Stimulated activated CD8-positive, alpha-beta memory T cell treated with anti-CD3 and anti-CD28 coated beads, Interleukin-7, amount 100 ng/mL, for 4 hours (primary cell): ENCODE measurements at places on chromosomes 5 and 9.

- DNase-seq = no peak
These were observed 27.6 kb downstream of the HNRNPH1 start for GRCh38 chr5:179595916-179596315.

DNA sequence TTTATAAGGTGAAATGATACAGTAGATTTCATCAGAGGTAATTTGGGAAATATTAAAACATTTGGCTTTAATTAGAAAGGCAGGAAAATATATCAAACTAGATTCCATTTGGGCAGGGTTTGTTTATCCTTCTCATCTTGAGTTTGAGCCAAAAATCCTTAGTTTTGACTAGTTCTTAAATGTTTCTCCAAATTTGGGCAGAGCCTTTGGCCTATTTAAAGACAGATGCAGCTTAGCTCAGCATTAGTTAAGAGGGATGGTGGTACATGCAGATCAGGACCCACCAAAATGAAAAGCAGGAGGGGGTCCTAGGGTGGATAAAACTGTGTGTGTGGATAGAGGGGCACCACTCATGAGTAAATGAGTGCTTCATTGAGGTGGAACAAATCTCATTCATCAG lies 20.3 kb upstream of the ARRDC3 start:
- DNase-seq = no peak

DNA sequence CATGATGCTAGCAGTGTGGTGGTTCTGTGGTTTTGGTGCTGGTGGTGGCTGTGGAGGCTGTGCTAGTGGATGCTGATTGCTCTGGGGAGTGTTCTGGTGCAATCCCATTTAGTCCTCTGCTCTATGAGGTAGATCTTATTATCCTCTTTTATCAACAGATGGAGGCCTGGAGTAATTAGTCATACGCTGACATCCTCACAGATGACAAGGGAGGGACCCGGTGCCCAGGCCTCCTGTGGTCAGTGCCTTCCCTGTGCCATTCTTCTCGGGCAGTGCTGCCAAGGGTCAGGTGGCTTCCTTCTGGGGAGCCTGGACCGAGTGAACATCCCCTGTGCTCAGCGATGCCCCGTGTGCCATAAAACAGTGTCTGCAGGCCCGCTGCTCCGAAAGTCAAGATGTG lies 74.5 kb downstream of the COL5A1 start:
- DNase-seq = no peak

DNA sequence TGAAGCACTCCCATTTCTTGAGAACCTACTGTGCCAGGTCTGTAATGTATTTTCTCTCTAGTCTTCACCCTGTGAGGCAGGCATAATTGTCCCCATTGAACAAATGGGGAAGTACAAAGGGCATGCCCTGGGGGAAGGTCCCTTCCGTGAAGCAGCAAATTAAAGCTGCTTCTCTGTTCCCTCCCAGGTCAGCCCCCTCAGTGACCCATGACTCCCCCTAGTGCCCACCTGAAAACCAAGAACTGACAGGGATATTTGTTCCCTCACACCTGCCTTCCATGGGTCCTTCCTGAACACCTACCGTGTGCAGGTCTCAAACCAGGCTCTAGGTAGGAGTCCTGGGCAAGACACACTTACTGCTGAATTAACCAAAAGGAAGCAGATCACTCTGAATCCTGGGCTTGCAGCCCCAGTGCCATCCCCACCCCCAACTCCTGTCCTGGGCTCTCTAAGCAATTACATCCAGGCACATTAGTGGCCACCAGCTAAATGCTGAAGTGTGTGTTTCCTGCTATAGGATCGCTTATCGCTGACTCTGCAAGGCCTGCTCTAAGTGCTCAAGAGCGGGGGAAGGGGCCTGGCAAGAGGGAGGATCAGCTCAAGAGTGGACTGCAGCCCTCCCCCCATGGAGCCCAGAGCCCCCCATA lies 254.8 kb downstream of the CDK5RAP2 start:
- DNase-seq = no peak

- peak; percentile 43 for DNase-seq
These were observed 56.7 kb upstream of the SLC28A3 start for GRCh38 chr9:84397151-84397728.

DNA sequence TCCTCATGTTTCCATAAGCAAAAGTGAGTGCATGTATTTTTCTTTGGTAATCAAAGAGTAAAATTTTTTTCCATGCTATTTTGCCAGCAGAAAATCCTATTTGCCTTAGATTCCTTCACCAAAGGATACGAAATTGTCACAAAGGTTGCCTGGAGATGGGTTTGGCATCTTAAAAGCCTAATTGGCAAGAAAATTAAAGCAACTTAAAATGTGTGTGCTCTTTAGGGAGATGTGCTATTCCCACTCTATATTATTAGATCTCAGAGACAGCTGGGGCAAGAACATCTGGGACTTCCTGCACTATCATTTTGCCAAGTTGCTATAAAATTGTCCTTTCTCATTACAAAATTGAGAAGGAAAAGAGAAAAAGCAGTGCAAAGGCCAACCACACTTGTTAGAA lies 146.1 kb downstream of the PLCXD3 start:
- no peak for DNase-seq

DNA sequence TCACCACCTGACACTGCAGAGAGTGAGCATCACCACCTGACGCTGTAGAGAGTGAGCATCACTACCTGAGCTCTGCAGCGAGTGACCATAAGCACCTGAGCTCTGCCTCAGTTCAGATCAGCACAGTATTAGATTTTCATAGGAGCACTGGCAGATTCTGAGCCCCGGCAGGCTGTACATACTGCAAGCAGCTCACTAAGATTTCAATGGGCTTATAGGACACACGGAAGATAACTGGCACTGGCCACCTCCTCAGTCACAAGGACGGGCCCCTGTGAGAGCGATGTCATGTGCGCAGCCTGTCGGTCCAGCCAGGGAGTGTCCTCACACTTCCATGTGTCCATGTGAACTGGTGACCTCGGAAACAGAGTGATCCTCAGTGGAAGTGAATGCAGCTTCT lies 153.5 kb upstream of the IRX2 start:
- DNase-seq = no peak

GRCh38 chr9:127708952-127709587 lies 2.3 kb downstream of the CFAP157 start:
- DNase-seq = no peak

- no peak for DNase-seq
These were observed 24.7 kb downstream of the TBCA start for GRCh38 chr5:77751328-77752023.

DNA sequence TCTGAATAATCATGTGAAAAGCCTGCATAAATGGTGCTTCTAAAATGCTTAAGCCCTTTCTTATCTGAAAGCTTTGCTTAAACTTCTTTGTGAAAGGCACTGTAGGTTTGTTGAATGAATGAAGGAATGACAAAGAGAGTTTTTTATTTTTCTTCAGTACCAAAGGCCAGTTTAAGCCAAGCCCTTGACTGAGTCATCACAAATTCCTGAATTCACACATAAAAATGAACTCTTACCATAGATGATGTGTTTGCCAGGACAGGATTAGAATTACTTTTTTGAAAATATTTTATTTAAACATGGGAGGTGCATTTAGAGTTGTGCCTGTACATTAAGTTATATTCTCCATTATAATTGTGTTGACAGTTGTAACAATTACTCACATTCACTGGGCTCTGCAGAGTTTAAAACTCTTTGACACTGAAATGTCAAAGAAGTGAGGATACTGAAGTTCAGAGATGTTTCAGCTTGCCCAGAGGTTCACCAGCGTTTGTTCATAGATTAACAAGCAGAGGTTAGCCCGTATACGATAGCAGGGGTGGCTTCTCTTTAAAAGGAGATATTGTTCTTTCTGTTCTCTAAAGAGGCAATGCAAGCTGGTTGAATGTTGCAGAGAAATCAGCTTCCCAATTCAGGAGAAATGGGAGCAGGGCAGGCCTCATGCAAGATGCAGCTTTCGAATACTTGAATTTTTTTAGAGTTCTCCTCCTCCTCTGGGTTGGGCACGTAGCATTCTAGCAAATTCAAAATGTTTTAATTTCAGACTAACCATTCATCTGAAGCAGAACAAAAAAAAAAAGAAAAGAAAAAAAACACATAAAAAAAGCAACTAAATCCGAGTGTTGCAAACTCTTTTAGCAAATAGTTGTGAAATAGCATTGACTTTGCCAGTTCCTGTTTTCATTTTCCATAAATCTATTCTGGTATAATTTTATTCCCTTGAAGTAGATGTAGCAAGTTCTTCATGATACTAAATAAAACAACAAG lies 358.7 kb upstream of the KLF4 start:
- DNase-seq = no peak

GRCh38 chr5:1836891-1837880 lies 36.0 kb downstream of the NDUFS6 start:
- no peak for DNase-seq

GRCh38 chr5:42963412-42963811 lies 76.7 kb downstream of the ANXA2R start:
- no peak for DNase-seq

- peak; percentile 62 for DNase-seq
These were observed 3.2 kb downstream of the RAB24 start for GRCh38 chr5:177300236-177300880.

DNA sequence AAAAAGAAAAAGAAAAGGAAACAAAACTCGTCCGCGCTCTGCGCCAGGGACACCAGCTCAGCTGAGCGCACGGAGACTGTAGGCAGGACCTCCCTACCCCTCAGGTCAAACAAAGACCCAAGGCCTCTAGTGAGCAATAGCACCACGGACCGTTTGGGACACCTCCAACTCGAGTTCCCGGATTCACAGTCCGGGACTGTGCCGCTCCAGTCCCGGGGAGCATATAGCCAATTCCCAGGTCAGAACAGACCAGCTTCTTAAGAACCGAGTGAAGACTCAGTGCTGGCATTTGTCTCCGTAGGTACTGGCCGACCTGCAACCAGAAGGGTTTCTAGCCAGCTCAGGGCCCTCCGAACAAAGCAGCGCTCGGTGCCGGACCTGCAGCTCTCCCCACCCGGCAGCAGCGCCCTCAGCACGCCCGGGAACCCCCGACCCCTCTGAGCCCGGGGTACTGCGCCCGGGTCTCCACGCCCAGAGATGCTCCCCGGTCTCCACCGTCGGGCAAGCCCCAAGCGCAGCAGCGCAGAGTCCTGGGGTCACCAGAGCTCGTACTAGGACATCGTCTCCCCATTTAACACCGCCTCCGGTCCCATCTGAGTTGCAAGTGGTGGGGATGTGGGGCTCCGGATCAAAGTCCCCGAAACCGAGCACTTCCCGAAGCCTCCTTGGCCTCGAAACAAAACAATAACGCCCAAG lies 591 bp downstream of the ABCA1 start:
- no peak for DNase-seq

- DNase-seq = no peak
These were observed 140.5 kb upstream of the COL5A1 start for GRCh38 chr9:134500931-134501760.

GRCh38 chr9:131037335-131038255 lies 28.6 kb downstream of the LAMC3 start:
- no peak for DNase-seq
